ENCODE measurements at places on chromosomes 12 and 14. TPM values are rescaled to one million over a fixed set of nuclear protein-coding genes. Genes with fewer than 3 reads are reported as not detected.

KRT73 gene
- total RNA-seq, result not detected

LBHD2 gene
- total RNA-seq, result not detected

KERA gene
- 1.2 TPM for total RNA-seq

IL31 gene
- not detected for total RNA-seq

KLRF1 gene
- total RNA-seq, result not detected
